Mucosa of descending colon (tissue), 3 donors: ENCODE measurements at places on chromosomes 1 and 21. TPM values are rescaled to one million over a fixed set of nuclear protein-coding genes. Genes with fewer than 3 reads are reported as not detected.

Gene IRF6
- 96.9 TPM for total RNA-seq

Gene MYOG
- total RNA-seq = not detected

Gene GPATCH3
- 14.0 TPM for total RNA-seq

DNA sequence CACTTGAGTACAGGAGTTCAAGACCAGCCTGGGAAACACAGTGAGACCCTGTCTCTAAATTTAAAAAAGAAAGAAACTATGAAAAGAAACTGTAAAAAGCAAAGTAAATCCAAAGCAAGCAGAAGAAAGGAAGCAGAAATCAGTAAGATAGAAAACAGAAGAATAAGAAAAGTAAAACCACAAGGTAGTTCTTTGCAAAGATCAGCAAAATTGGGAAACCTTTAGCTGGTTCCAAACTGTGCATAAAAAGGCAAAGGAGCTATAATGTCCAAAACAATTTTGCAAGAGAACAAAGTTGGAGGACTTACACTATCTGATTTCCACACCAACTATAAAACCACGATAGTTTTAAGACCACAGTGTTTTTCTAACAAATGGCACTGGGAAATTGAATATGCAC is 218.8 kb downstream of the RPS6KC1 start:
- no peak for DNase-seq

- DNase-seq = no peak
These were observed 244.8 kb upstream of the VAMP3 start for GRCh38 chr1:7526196-7526866.

GRCh38 chr1:220300442-220301121 is 28.3 kb upstream of the RAB3GAP2 start:
- peak; percentile 41 for DNase-seq

GRCh38 chr1:105485207-105485606 is 1571.3 kb upstream of the PRMT6 start:
- DNase-seq = no peak

GRCh38 chr1:192610112-192610889 is 25.6 kb upstream of the RGS13 start:
- DNase-seq = no peak

Gene PAX7
- total RNA-seq = not detected

DNA sequence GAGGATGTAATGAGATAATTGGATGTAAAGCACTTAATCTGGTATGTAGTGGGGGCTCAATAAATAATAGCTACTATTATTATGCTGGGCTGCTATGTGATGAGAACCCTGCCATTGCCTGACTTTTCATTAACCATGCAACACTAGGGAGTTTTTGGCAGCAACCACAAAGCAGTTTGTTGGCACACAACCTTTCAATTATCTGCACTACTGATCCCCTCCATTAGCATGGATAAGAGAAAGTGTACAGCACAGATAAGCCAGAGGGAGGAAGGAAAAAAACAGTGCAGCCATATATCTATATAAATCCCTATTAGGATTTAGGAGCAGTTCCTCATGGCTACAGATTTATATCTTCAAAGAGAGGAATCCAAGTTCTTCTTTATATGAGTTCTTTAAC is 498.5 kb downstream of the NUF2 start:
- DNase-seq = no peak

Gene SLC5A9
- total RNA-seq = 2.4 TPM

DNA sequence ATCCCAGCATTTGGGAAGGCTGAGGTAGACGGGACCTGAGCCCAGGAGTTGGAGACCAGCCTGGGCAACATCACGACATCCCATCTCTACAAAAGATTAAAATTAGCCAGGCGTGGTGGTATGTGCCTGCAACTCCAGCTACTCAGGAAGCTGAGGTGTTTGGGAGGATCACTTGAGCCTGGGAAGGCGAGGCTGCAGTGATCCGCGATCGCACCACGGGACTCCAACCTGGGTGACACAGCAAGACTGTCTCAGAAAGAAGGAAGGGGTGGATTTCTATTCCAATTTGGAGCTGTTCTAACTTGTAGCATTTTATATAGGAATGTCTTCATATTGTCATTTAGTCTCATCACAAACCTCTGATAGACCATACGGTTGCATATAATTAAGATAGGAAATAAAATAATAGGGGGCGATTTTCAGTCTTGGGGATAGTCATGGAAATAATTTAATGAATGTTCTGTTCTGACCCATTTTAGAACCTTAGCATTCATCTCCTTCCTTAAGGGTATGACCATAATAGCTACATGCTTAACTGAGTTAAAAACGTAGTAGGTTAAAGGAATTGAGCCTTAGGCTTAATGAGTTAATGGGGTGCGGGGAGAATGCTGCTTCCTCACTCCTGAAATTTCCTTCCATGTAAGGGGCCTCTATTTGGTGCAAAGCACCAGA is 93.1 kb downstream of the ADCY10 start:
- no peak for DNase-seq

Gene CLCA1
- 1,288 TPM for total RNA-seq

Gene SHE
- total RNA-seq = 3.6 TPM

Gene G0S2
- total RNA-seq = 5.8 TPM

GRCh38 chr1:151945725-151946722 is 36.7 kb upstream of the THEM4 start:
- peak; percentile 76 for DNase-seq

Gene PLEKHN1
- total RNA-seq = 0.32 TPM

- DNase-seq = no peak
These were observed 39.2 kb downstream of the EIF2B3 start for GRCh38 chr1:44947063-44947773.

Gene PSMG1
- total RNA-seq = 24.3 TPM

Gene CHI3L2
- total RNA-seq = 0.76 TPM

GRCh38 chr1:18142471-18142870 is 34.9 kb downstream of the IGSF21 start:
- no peak for DNase-seq

DNA sequence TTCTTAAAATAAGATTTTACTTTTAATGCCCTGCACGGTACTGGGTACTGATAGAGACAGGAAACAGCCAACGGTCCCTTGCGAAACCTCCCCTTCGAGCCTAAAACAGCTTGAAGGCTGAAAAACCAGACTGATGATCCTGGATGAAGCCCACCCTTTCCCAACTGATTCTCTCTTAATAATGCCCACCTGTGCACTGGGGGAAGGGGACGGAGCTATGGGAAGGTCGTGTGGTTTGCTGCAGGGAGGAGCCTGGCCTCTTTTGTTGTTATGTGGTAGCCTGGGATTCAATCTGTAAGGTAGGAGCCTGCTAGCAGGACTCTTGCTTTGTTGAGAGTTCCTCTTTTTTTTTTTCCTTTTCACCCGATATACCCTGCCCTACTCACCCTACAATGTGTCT is 25.6 kb downstream of the SAMSN1 start:
- DNase-seq = no peak

GRCh38 chr1:221699577-221699976 is 42.3 kb downstream of the DUSP10 start:
- DNase-seq = no peak

DNA sequence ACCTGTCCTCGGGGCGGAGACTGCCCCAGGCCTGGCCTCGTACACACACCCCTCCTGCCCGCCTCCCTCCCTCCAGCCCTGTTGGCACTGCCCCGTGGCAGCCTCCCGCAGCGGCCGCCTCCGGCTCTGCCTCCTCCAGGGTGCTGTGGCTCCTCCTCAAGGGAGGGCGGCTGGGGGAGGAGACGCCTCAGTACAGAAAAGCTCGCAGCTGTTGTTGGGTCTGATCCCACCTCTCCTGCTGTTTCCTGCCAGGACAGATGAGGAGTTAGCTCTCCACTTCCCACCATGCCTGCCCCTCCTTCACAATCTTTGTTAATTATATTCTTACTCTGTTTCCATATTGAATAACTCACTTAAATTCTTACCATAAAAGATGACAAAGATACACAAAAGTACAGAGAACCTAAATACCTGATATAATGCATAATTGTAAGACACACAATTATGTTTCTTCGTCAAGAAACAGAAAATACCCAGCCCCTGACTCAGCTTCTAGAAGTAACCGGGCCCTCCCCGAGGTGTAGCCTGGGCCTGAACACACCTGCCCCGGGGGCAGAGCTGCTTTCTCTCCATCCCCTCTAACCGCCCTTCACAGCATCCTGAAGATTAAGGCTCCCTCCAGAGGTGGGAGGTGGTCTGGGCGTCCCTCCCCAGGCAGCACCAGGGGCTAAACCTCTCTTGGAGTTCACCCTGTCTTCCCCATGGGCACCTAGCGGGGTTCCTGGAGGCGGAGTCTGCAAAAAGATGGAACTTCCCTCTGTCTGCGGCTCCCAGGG is 30.6 kb upstream of the COL6A1 start:
- peak; percentile 50 for DNase-seq
